ENCODE measurements at places on chromosomes 11 and 22. TPM values are rescaled to one million over a fixed set of nuclear protein-coding genes. Genes with fewer than 3 reads are reported as not detected.

DNA sequence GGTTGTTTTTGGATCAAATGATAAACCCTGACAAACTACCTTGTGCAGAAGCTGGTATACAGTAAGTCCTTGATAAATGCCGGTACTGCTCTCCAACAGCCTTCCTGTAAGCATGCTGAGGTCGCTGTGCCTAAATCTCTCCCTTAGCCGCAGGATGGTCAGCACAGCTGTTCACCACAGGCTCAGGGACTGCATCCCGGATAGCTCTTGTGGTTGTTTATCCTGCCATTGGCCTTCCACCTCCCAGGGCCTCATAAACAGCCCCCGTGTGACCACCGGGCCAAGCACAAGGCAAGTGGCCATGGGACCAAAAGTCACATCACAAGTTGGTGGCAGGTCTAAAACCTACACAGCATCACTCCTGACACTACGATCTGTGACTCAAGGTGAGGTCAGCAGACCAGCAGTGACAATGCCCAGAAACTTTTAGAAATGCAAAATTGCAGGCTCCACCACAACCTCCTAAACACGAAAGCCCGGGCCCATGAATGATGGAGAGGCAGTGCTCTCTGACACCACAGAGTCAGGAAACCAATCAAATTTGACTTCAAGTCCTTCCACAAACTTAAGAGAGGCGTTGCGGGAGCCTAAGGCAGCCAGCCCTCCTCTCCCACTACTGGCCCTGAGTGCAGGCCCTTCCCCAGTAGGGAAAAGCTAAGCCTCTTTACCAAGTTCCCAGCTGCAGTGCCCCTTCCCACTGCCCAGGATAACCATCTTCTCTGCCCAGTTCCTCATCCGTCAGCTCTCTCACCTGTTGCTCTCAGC is 3.9 kb downstream of the SPATA19 start:
- DNase-seq, result no peak

DNA sequence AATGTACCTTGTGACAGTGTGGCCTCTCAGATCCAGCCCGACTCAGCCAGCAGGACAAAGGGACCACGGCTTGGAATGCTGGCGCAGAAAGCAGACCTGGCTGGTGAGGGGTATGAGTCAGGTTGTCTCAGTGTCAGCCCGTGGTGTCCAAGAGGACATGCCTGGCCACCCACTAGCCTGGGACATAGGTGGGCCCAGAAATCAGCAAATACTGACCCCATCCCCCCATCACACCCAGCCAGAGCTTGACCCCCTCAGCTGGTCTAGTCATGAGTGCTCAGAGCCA is 4.5 kb downstream of the BANF1 start:
- DNase-seq, result no peak

USP2 gene
- 2.9 TPM for total RNA-seq

OR51B5 gene
- total RNA-seq, result 17.1 TPM

OLFML1 gene
- 3.4 TPM for total RNA-seq

PRG3 gene
- 5.5 TPM for total RNA-seq

Data from umbilical cord (tissue), 2 donors.